Fibroblast of villous mesenchyme (primary cell): ENCODE measurements at places on chromosomes 1 and 21. TPM values are rescaled to one million over a fixed set of nuclear protein-coding genes. Genes with fewer than 3 reads are reported as not detected.

Gene AADACL4
- 0.43 TPM in 1 of 2 replicates, not detected in the other for total RNA-seq

Gene NCMAP
- total RNA-seq, result not detected in 2 replicates

Gene PPIH
- total RNA-seq, result 16.0 and 20.9 TPM in 2 replicates

Gene KCNT2
- total RNA-seq, result 3.2 and 7.3 TPM in 2 replicates

Gene EPHA2
- 47.0 and 104 TPM in 2 replicates for total RNA-seq

Gene ADAMTS1
- total RNA-seq, result 177 and 589 TPM in 2 replicates

Gene CRB1
- under 0.01 TPM in 2 replicates for total RNA-seq

Gene LEFTY2
- under 0.01 TPM in 1 of 2 replicates, not detected in the other for total RNA-seq

Gene RAB25
- total RNA-seq, result not detected in 2 replicates

Gene OR2T6
- not detected in 2 replicates for total RNA-seq

Gene RGS7
- under 0.01 and 0.43 TPM in 2 replicates for total RNA-seq

Gene RAB42
- 3.9 and 5.2 TPM in 2 replicates for total RNA-seq

Gene LIN9
- total RNA-seq, result 4.2 and 5.6 TPM in 2 replicates

Gene LRP8
- 27.6 and 34.8 TPM in 2 replicates for total RNA-seq

Gene EDARADD
- total RNA-seq, result 0.32 and 0.43 TPM in 2 replicates

Gene TCHHL1
- total RNA-seq, result not detected in 2 replicates

Gene KRTAP10-2
- not detected in 2 replicates for total RNA-seq

Gene GNAT2
- under 0.01 and 0.43 TPM in 2 replicates for total RNA-seq

Gene CD84
- not detected in 2 replicates for total RNA-seq

Gene CCDC185
- not detected in 2 replicates for total RNA-seq

Gene NFYC
- 19.0 TPM in 2 replicates for total RNA-seq

Gene TNFRSF25
- 2.9 and 3.9 TPM in 2 replicates for total RNA-seq

Gene KMO
- total RNA-seq, result under 0.01 TPM in 1 of 2 replicates, not detected in the other

Gene DISP3
- not detected in 2 replicates for total RNA-seq

Gene CELA3B
- total RNA-seq, result not detected in 2 replicates

Gene C1orf210
- total RNA-seq, result not detected in 2 replicates
